ENCODE measurements at places on chromosomes 6 and 20. TPM values are rescaled to one million over a fixed set of nuclear protein-coding genes. Genes with fewer than 3 reads are reported as not detected.
A peak's percentile ranks its signal among the peaks of the same experiment; 100 is the strongest.

GRCh38 chr6:158293122-158293521 lies 19.1 kb upstream of the TULP4 start:
- no peak for DNase-seq

DNA sequence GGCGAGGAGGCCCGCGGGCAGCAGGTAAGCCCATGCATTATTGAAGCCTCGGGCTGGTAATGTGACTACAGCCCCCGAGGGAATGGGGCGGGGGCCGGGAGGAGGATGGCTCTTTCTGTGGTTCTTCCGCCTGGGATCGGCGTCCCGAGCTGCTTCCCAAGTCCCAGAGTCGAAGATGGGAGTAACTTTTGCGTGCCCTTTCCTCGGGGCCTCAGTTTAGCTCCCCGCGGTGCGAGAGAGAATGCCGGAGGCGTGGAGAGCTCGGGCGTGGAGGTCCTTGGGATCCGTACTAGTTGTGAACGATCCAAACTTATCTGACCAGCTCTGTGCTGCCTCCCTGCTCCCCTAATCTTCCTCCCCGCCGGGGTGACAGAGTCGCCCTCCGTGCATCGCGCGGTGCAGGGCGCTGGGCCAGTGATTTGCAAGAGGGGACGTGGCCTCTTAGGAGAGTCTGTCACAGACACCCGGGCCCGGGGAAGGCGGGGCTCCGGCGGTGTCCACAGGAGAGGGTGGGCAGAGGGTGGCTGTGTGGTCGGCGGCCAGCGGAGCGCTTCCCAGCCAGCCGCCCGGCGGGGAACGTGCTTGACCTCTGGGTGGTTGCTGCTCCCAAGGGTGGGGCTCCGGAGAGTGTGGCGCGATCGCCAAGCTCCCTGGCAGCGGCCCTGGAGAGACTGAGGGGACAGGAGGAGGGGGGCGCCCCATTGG lies 815 bp downstream of the UTRN start:
- peak; percentile 92 for DNase-seq

DNA sequence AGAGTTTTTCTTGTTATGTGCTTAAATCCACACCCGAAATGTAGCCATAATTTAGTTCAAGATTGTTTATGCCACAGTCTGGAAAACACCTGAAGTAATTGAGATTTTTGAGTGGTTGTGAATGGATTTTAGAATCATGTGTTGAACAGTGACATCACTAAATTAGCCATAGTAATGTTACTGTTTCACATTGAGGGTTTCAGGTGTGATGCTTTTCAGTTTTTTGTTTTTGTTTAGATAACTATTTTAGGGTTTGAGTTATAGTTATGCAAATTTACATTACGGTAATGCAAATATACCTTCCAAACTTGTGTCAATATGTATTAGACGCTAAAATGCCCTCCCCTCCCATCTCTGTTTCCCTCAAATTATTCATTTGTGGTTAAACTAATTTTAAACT lies 22.9 kb downstream of the QKI start:
- no peak for DNase-seq

DNA sequence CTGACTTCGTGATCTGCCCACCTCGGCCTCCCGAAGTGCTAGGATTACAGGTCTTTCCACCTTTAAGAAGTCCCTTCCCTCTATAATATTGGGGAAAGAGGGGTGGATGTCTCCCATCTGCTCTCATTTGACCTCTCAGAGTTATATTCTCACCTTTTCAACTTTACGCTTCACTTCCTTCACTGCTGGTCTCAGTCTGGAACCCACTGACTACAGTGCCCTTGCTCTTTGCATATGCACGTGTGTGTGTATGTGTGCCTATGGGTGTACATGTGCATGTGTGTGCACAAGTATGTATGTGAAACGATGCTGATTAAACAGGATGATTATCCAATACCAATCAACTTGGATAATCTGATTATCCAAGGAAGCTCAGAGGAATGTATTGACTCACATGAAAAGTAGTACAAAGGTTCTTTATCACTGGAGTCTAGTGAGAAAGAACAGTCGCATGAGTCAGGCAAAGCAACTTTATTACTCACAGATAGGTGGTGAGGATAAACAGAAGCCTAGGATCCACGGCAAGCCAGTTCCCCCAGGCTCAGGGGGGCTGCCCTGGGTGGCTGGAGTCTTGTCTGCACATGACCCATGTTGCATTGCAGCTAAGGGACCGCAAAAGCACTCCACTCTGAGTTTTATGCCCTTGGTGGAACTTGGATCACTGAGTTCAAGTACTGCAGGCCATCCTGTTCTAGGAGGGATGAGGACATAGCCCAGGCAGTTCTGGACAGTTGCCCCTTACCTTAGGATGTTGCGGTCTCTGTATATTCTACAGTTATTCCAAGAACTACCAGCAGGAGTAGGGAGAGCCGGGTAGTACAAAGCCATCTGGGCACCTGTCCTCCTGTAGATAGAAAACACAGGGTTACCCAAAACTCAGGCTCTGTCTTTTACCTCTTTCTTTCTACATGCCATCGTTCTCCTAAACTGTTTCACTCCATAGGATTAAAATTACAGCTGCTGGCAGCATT lies 50.9 kb downstream of the SNRNP48 start:
- no peak for DNase-seq

DNA sequence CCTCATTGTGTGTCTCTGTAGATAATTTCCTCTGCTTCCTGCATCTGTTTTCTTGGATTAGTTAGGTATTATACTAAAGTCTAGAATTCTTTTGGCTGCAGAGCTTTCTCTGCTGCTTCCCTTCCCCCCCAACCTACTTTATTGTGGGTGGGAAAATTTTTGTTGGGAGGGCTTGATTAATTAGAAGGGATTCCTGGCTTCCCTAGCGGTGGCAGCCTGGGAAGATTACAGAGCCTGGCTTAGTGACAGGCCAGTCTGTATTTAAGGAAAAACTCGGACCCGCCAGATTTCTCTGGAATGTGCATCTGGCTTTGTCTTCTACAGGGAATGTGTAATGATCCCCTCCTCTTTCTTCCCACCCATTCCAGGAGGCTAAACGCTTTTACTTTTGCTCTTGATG lies 31.2 kb downstream of the SLX4IP start:
- DNase-seq = no peak

Gene FAM162B
- 2.7 TPM for total RNA-seq

DNA sequence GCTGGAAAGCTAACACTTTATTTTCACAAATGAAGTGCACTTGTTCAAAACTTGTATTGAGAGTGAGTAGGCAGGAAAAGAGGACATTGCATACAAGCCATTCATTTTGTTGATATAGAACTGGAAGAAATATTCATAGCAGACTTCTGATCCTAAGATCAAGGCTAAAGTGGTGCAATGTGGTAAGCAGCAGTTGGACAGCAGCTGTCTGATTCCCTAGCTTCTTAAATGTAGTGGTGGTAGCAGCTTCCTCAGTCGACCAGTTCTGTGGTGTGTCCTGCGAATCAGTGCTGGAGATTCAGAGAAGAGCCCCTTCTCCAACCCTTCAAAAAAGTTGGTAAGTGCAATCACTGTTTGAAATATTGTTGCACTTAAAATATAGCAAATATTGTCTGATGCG lies 281.7 kb upstream of the GJE1 start:
- DNase-seq = no peak

Gene KCNQ2
- total RNA-seq = 0.86 TPM

DNA sequence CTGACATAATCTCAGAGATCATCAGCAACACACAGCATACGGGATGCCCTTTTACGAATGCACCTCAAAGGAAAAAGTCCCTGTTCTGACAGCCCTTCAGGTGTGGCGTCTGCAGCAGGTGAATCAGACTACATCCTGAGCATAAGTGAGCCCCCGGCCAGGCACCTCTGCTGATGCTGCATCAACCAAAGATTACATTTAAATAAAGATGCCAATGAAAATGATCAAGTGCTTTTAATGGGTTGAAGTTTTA lies 58.7 kb downstream of the INSM1 start:
- no peak for DNase-seq

All from cardiac septum (tissue), 1 donor.